ENCODE measurements at places on chromosomes 13 and 19. TPM values are rescaled to one million over a fixed set of nuclear protein-coding genes. Genes with fewer than 3 reads are reported as not detected.

MUC16 gene
- total RNA-seq, result 1.2 TPM

RDH8 gene
- not detected for total RNA-seq

FPR1 gene
- 0.77 TPM for total RNA-seq

GSX1 gene
- not detected for total RNA-seq

DACH1 gene
- 18.0 TPM for total RNA-seq

S1PR5 gene
- 17.0 TPM for total RNA-seq

Data from prostate gland (tissue), 2 donors.